ENCODE measurements at places on chromosomes 4 and X.

DNA sequence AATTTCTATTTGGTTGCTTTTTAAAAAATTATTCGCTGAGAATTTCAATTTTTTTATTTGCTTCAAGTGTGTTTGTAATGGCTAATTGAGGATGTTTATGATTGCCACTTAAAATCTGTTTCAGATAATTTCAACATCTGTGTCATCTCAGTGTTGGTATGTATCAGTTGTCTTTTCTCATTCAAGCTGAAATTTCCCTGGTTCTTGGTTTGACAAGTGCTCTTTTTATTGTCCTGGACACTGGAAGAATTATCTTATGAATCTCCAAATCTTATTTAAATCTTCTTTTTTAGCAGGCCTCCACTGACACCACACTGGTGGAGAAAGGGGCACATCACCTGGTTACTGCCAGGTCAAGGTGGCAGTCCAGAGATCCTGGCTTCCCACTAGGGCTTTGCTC, 21.5 kb downstream of the CHST7 start:
- no peak for DNase-seq

DNA sequence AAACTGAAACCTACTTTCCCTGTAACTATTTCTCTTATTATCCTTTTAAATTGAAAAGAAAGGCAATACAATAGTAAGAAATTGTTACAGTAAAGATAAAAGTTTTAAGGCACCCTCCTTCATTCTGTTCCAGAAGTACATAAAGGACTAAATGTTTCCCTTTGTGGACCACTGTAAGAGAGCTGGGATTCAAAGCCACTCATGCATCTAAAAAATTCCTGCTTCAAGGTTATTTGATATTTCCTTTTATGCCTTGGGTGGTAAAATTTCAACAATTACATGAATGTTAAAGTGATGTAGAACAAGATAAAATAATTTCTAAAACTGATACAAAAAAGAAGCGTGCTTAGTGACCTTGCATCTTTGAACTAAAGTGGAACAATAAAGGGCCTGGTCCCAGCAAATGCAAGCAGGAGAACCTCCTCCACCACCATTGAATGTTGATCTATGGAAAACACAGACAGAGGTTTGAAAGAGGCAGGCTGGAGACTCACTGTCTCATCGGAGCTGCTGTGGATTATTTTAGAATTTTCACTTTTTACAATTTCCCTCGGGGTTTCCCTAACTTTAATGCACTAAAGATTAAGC, 42.3 kb upstream of the PRSS12 start:
- DNase-seq = no peak

DNA sequence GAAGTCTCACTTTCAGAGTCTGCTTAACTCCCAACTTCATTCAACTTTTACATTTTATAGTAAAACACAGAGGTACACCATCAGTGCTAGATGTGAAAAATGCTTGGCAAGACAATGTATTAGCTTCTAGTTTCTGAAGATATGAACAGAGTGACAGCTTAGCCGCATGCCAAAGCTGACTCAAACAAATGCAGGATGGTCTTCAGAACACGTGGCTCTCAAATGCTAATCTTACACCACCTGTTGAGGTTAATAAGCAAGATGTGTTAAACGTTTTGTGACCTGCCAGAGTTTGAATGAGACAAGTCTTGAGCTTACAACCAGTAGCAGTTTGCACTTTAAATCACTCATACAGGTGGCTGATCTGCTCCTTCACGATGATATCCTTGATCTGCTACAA, 18.9 kb upstream of the GPM6B start:
- no peak for DNase-seq

- no peak for DNase-seq
These were observed 46.9 kb upstream of the MSANTD1 start for GRCh38 chr4:3201718-3202702.

DNA sequence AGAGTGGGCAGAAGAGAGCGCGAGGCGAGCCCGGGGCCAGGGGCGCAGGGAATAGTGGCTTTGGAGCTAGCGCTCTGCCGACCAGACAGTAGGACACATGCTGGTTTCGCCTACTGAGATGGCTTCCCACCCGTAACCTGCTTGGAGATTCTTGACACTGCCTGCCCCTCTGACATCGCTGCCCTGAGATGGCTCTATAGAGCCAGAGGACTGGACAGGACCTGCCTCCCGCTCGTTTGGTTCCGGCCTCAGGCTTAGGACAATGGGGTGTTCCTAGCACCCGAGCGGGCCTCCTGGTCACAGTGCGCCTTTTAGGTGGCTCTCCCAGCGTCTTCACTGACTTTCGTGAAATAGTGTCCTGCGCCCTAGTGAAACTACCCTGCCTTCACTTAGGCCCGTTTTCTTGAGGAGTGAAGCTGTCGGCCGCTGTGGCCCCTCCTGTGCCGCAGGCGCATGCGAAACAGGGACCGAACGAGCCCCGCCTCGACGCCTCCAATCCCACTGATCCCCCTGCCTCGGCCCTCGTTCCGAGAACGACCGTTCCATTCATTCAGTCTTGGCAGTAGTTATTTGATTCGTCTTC, 608 bp downstream of the TAF1 start:
- DNase-seq = peak; percentile 40

DNA sequence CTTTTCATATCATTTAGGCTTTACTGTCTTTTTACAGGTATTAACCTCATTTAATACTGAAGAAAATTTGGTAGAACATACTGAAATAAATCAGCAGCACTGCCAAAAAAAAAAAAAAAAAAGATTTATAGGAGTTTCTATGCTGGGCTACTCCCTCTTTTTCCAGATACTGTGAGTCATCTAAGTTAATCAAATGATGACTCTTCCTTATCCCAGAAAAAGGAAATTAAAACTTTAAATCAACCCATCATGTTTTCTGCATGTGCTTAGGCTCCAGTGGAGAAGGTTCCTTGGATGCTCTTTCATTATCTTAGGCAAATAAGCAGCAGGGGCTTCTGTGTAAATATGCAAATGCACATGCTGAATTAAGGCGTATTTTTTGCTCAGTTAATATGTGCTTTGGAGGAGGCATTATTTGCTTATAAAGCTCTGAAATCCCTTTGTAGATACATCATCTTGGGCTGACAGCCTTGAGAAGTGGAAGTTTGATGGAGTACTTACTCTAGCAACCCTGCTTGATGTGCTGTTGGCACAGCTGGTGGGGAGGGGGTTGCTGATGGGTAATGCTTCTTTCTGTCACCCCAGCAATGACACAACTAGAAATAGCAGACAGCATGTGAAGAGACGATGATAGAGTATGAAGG, 136.1 kb downstream of the C4orf33 start:
- DNase-seq = no peak

DNA sequence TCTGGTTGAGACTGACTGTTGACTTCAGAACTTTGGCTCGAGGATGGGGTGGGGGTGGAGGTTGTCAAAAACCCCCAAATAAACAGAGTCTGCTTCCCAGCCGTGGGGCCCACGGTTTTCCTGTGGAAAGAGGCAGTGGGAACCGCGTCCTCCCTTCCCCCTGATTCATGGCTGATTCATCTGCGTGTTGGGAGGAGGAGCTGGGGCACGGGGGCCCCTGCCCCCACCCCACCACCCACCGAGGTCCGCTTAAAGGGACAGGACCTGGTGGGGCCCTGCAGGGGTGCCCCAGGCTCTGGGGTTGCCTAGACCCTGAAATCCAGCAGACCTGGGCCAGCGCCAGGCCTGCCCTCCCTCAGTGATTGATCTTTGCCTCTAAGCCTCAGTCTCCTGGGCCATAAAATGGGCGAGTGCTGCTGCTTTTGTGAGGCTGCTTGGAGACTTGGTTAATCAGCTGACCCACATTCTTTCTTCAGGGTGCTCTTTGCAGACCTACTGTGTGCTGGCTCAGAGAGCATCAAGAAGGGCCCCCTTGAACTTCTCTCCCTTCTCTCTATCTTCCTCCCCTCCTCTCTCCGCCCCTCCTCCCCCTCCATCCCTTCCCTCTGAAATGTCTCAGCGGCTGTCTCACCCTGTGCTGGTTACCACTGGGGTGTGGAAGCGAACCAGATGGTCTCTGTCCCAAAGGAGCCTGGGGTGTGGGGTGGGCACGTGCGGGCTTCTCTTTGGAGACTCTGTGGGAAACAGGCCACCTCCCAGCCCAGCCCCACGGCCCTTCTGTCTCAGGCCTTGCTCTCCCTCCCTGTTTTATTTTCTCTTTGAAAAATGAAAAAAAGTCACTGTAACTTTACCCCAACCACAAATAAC, 9.1 kb downstream of the HTRA3 start:
- DNase-seq = peak; percentile 50

- DNase-seq = no peak
These were observed 81.3 kb downstream of the STOX2 start for GRCh38 chr4:183986291-183986970.

GRCh38 chr4:42683393-42683792, 26.5 kb upstream of the ATP8A1 start:
- DNase-seq = no peak

DNA sequence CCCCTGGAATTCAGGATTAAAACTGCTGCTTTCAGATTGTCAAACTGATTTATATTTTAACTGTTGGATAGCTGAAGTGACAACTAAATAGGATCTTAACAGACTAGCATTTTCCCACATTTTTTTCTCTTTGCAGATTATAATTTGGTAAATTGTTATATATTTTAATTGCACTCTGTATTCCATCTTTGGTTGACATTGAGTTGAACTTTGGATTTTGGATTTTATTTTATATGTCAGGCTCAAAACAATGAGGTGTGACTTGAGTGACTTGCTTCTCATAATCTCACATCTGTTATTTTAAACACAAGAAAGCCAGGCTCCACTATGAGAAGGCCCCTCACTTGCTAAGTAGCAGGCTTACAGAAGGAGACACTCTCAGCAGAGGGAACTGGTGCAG, 38.1 kb downstream of the NAA11 start:
- no peak for DNase-seq

GRCh38 chr4:119046263-119046662, 89.4 kb upstream of the MYOZ2 start:
- DNase-seq = peak; percentile 86

- no peak for DNase-seq
These were observed 352.1 kb upstream of the GATB start for GRCh38 chr4:152112887-152113286.

DNA sequence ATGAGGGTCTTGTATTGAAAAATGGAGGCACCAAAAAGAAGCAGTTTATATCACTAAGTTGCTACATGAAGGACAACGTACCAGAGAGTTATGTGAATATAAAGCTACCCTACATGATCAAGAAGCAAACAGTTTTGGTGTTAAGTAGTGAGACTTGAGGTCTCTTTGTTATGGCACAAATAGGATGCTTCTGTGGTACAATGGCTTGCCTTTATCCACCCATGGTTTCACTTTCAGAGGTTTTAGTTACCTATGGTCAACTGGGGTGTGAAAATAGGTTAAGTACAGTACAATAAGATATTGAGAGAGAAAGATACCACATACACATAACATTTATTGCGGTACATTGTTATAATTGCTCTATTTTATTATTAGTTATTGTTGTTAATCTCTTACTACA, 229.2 kb upstream of the SLIT2 start:
- no peak for DNase-seq

Measured in Right ventricle myocardium superior (tissue), 1 donor.